ENCODE measurements at places on chromosomes 3 and 15.

DNA sequence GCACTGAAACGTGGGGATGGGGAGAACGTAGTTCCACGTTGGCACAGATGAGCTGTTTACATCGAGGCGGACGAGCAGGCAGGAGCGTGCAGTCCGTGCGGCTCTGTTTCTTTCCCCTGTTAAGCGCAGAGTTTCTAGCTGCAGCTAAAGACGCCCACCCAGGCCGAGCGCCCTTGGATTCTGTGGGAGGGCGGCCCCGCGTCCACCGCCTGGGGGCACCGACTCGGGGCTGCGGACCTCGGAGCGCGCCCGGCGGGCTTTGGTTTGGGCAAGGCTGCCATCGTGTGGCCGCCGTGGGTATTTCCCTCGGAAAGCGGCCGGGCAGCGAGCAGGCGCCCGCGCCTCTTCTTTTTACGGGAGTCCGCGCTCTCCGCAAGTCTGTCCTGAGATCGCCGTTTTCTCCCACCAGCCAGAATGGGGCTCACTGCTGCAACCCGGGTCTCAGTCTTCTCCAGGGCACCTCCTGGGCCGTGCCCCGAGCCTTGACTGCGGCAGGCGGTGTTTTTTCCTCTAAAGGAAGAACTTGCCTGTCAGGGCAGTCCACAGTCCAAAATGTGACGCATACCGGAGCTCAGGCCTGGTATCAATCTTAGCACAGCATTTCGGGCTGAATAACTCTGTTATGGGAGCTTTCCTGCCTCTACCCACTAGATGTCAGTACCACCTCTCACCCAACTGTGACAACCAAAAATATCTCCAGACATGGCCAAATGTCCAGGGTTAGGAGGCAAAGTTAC is 219.9 kb upstream of the IGF1R start:
- peak; percentile 54 for DNase-seq
- no peaks in the 10 kb centered on the region for H3K4me1 ChIP-seq
- H3K27me3 ChIP-seq, result no peaks in the 10 kb centered on the region
- H3K4me3 ChIP-seq, result peak overlapping the region; percentile 14

- no peak for DNase-seq
- no peak overlapping the region for H3K27ac ChIP-seq
These were observed 66.1 kb downstream of the GLB1 start for GRCh38 chr3:33030802-33031201.

- no peak overlapping the region for H3K4me3 ChIP-seq
- H3K27ac ChIP-seq, result no peak overlapping the region
- no peaks in the 10 kb centered on the region for H3K36me3 ChIP-seq
- H3K27me3 ChIP-seq, result no peaks in the 10 kb centered on the region
- DNase-seq, result no peak
These were observed 34.5 kb upstream of the BNC1 start for GRCh38 chr15:83318861-83319415.

GRCh38 chr15:39124155-39124552 is 456.7 kb upstream of the THBS1 start:
- DNase-seq, result no peak
- H3K4me1 ChIP-seq, result peaks cover 29% of the 10 kb centered on the region
- no peaks in the 10 kb centered on the region for H3K36me3 ChIP-seq
- no peak overlapping the region for H3K4me3 ChIP-seq
- peak overlapping the region; percentile 41 for H3K27ac ChIP-seq

- no peak overlapping the region for H3K4me3 ChIP-seq
- H3K27ac ChIP-seq, result no peak overlapping the region
- H3K4me1 ChIP-seq, result peaks cover 8% of the 10 kb centered on the region
- no peak for DNase-seq
- no peaks in the 10 kb centered on the region for H3K27me3 ChIP-seq
These were observed 53.3 kb upstream of the KCNMB2 start for GRCh38 chr3:178482981-178483380.

DNA sequence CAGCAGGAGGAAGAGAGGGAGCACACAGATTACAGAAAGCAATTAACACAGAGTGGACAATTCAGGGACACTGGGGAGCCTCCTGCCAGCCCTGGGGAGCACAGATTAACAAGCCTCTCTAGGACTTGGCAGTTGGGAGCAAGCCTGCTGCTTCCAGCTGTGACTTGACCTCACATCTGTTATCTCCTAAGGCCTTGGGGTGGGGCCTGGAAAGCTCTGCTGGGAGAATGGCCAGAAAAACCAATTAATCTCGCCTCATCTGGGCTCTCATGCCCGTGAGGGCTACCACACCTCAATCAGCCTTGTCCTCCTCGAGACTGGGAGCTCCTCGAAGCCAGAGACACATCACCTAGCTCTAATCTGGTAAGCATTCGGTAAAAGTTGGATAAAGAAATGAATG is 39.1 kb downstream of the SEMA5B start:
- DNase-seq, result no peak
- no peak overlapping the region for H3K4me3 ChIP-seq
- no peaks in the 10 kb centered on the region for H3K27me3 ChIP-seq
- no peaks in the 10 kb centered on the region for H3K36me3 ChIP-seq

Data from Caco-2 (cell line).